ENCODE measurements at places on chromosomes 5 and 9.

GRCh38 chr5:180976518-180976917 is 12.1 kb upstream of the BTNL3 start:
- DNase-seq, result no peak

DNA sequence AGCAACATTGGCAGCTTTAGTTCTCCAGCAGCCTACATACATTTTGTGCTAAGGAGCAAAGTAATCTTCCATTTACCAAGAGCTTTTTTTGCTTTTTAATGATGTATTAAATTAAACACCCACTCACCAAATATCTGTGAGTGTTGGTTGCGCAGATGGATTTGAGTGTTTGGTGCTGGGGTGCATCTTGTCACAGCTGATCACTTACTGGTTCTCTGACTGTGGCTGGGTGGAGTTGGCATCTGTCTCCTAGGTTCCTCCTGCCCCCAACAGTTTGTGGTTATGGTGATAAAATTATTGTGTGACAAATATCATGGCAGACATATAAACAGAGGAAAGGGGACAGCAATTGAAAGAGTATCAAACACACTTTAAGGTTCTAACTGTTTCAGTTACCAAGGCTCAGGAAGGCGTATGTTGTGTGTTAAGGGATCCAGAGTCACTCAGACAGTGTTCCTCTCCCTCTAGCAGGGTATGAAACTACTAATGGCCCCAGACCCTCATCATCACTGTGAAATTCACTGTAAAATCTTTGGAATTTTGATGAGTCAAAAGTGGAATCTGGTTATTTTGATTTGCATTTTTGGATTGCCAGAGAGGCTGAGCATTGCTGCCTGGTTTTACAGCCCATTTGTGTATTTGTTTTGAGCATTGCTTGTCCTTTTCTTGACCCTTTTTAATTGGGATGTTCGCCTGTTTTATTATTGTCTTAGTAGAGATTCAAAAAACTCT is 81.7 kb downstream of the PDE8B start:
- DNase-seq, result no peak

DNA sequence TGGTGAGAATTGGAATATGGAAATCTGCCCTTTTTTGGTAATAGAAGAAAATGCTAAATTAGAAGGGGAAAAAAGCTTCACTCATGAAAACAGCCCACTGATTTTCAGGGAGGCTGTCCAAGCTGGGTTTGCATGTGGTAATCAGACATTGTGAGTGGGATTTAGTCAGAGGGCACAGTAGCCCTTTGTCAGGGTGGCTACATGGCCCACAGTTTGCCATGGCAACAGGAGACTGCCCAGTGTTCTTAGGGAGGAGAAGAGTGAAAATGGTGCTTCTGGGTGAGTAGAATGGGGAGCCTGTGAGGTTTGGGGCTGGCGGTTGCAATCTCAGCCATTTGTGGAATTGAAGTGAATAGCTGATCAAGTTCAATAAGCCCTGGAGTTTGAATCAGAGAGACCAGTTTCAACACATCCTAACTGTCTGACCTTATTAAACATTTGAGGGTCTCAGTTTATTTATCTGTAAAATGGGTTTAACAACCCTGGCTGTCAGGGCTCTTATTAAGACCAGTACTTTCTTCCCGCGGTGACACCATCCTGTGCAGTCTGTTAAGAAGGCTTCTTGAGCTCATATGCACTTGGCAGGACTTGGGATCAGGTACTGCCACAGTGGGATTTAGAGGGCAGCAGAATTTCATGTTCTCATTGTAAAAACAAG is 107.6 kb upstream of the TNC start:
- DNase-seq, result no peak

DNA sequence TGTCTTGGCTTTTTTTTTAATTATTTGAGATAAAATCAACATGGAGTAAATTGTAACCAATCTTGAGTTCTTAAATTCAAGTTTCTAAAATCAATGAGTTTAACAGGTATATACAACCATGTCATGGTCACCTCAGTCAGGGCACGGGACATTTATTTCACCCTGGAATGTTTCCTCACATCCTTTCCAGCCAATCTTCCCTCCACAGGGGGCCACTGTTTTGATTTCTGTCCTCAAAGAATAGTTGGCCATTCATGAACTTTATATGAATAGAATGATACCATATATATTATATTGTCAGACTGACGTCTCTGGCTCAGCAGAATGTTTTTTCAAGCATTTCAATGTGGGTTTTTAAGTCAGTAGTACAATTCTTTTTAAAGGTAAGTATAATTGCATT is 806 bp downstream of the ZNF474 start:
- no peak for DNase-seq

DNA sequence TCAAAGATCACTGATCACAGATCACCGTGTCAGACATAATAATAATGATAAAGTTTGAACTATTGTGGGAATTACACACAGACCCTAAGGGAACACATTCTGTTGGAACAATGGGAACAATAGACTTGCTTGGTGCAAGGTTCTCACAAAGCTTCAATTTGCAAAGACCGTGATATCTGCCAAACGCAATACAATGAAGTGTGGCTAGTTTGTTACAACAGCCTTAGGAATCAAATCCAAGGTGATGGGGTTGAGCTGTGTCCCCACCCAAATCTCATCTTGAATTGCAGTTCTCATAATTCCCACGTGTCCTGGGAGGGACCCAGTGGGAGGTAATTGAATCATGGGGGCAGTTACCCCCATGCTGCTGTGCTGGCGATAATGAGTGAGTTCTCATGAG is 20.8 kb downstream of the KYAT1 start:
- no peak for DNase-seq

- DNase-seq, result no peak
Measured at GRCh38 chr5:1836176-1836890, 35.1 kb downstream of the NDUFS6 start.

DNA sequence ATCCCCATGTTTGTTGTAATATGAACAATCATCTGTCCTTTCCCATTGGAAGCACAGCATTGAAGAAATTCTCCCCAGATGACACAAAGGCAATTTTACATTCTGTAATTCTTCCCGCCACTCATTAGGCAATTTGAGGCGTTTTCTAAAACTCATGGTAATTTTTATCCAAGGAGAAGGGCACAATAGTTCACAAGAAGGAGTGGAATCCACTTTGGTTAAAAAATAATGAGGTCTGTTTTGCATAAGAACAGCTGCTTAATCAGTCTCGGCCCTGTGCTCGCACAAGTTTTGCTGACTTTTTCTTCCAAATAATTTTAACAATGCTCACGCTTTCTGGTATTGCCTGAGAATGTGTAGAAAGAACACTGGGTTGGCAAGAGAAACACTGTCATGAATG is 94.0 kb downstream of the CAVIN4 start:
- DNase-seq, result no peak

- peak; percentile 39 for DNase-seq
Measured at GRCh38 chr5:93620487-93621326, 37.7 kb downstream of the NR2F1 start.

- DNase-seq, result no peak
Measured at GRCh38 chr5:127369796-127370195, 79.2 kb downstream of the MEGF10 start.

- DNase-seq, result no peak
Measured at GRCh38 chr5:9632495-9632894, 2.3 kb upstream of the TAS2R1 start.

DNA sequence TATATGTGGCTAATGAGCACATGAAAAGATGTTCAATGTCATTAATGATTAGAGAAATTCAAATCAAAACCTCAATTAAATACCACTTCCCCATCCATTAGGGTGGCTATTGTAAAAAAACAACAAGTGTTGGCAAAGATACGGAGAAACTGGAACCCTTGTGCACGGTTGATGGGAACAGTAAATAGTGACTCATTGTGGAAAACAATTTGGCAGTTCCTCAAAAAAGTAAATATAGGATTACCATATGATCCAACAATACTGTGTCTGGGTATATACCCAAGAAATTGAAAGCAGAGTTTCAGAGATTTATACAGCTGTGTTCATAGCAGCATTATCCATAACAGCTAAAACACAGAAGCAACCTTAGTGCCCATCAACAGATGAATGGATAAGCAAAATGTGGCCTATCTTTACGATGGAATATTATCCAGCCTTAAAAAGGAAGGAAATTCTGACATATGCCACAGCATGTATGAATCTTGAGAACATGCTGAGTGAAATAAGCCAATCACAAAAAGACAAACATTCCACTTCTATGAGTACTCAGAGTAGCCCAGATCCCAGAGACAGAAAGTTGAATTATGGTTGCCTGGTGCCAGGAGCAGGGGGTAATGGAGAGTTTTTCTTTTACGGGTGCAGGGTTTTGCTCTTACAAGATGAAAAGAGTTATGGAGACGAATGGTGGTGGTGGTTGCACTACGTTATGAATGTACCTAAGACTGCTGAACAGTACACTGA is 41.4 kb upstream of the LRRC14B start:
- DNase-seq, result no peak

DNA sequence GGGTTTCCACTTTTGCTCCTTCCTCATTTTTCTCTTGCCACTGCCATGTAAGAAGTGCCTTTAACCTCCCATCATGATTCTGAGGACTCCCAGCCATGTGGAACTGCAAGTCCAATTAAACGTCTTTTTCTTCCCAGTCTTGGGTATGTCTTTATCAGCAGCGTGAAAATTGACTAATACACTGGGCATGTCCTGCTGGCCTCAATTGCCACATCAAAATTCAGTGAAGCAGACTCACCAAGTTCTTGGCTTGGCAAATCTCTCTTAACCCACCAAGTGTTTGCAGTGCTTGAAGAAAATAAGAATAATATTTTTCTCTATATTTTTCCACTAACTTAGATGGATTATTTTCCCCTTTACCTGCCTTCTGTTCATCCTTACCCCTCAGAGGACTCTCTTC is 212.0 kb downstream of the BRINP1 start:
- DNase-seq, result no peak

- no peak for DNase-seq
Measured at GRCh38 chr9:84941792-84942191, 272.3 kb downstream of the NTRK2 start.

- no peak for DNase-seq
Measured at GRCh38 chr5:133314086-133314485, 262.3 kb downstream of the HSPA4 start.

DNA sequence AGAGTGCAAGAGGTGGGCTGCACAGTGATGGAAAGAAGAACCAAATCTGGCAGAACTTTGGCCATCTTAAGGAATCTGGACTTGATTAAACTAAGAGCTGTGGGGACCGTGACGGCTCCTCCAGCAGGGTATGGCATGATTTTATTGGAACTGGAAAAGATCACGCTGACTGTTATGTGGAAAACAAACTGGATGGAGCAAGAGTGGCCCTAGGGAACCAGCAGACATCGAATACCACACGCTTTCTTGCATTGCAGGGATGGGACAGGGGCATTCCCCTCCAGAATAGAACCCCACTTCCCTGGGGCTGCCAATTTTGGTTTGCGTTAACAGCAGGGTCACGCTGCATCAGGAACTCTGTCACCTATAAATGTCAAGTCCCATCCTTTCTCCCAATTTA is 38.8 kb downstream of the INSYN2B start:
- DNase-seq, result no peak

GRCh38 chr5:62960781-62961180 is 382.2 kb downstream of the LRRC70 start:
- DNase-seq, result no peak

- DNase-seq, result no peak
Measured at GRCh38 chr5:110580625-110581024, 145.8 kb downstream of the TMEM232 start.

DNA sequence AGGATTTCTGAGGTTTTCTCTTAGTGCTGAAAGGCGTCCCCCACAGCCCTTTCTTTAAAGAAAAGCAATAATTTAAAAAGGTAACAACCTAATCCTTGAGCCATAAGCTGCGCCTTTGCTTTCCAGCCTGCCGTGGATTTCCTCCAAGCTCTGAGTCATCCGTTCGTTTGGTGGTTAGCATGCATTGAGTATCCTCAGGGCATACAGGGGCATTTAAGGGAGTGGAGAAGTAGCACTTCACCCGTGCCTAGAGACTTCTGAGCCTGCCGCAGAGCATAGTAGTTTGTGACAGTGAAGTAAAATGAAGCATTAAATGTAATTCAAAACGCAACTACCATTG is 892 bp upstream of the TNC start:
- DNase-seq, result no peak

DNA sequence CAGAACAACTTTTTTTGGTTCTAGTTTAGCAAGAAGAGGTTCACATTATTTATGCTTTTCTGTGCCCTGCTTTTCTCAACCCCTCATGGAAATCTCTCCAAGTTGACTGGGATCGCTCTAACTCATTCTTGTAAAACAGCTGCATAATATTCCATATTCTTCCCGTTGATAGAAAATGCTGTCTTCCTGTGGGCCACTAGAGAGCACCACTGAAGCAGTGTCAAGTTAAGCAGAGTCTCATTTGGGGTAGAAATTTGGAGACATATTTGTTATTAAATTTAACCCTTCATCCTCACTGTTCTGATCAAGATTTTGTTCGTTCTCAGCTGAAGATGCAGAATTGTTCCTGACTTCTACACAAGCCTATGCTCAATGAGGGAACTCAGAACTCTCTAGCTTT is 140.1 kb downstream of the CEMIP2 start:
- no peak for DNase-seq

DNA sequence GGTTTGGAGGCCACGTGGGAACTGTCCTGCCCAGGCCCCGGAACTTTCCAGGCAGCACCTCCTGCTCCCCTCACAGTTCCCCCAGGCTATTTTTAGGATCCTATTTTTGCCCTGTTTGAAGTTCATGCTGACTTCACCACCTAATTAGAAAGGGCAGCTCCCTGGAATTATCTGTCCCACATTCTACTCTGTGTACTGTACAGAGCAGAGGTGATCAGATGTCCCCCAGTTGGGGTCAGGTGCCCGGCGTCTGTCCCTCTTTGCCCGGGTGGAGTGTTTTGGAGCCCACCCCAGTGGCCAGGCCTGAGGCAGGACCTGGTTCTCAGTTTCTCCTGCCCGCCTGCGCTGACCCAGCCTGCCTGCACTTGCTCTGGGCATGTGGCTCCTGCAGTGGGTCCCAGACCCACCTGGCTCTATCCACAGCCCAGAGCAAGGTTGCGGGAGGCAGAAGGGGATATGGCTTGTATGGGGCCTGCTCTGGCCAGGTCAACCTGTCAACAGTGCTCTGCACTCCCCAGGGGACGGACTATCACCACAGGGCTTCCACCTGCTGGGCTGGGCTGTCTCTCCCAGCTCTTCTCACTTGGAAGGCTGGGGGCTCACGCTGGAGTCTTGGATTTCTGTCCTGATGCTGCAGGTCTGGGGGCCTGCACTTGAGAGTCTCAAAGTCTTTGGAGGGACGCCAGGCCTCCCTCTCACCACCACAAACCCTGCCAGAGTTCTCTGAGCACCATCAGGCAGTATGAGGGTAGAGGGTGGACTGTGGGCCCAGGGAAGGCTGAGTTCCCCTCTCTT is 268.3 kb downstream of the GADD45G start:
- DNase-seq, result no peak

- no peak for DNase-seq
Measured at GRCh38 chr9:68585034-68585761, 44.5 kb upstream of the TMEM252 start.

DNA sequence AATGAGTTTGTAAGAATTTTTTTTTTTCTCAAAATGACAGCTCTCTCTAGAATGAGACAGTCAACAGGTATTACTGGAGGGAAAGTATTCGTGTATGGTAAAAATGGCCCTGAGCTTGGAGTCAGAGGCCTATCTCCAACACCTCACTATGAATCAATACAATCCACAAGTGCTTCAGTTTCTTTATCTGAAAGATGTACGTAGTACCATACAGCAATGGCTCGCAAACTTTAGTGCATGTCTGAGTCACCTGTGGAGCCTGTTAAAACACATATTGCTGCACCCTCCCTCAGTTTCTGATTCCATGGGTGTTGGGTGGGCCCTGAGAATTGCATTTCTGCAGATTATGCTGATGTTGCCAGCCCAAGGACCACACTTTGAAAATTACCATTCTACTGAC is 44.6 kb downstream of the DMRT2 start:
- no peak for DNase-seq

Measured in stimulated activated CD4-positive, alpha-beta T cell treated with anti-CD3 and anti-CD28 coated beads, Interleukin-4, amount 100 ng/mL, for 24 hours (primary cell).